ENCODE measurements at places on chromosomes 12 and 14. TPM values are rescaled to one million over a fixed set of nuclear protein-coding genes. Genes with fewer than 3 reads are reported as not detected.

BATF gene
- not detected for total RNA-seq

FSCB gene
- not detected for total RNA-seq

NANOG gene
- total RNA-seq = 330 TPM

CCDC175 gene
- total RNA-seq = 0.16 TPM

ZNF891 gene
- total RNA-seq = 3.4 TPM

MSRB3 gene
- total RNA-seq = 0.85 TPM
